Naive thymus-derived CD4-positive, alpha-beta T cell (primary cell): ENCODE measurements at places on chromosomes 16 and 17. TPM values are rescaled to one million over a fixed set of nuclear protein-coding genes. Genes with fewer than 3 reads are reported as not detected.

The PIRT gene
- total RNA-seq = not detected

The WSCD1 gene
- 0.27 TPM for total RNA-seq

The ABHD15 gene
- 17.6 and 17.7 TPM in 2 replicates for total RNA-seq

DNA sequence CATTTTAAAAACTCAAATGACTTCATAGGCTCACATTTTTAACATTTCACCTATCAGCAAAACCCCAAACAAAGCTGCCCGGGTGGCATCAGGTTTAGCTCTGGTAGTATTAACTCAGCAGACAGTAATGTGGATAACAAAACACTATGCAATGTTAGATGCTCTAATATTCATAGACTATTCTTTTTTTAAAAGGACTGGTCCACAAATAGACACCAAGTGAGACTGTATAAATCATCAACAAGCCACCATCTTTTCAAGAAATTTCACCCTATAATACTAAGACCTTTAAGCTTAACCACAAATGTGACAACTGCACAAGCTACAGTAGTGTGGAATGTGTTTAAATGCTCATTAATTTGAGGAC, 20.2 kb downstream of the SNN start:
- no peak for DNase-seq

DNA sequence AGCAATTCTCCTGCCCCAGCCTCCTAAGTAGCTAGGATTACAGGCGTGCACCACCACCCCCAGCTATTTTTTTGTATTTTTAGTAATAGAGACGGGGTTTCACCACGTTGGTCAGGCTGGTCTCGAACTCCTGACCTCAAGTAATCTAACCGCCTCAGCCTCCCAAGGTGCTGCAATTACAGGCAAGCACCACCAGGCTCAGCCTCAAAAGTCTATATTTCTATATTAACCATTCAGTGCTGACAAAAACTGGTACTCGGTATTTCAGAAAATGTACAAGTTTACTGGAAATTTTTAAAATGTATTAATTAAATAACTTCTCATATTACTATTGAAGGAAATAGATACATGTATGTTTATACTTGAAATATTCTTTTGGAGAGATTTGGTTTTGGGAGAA, 1.4 kb upstream of the HEXD start:
- no peak for DNase-seq

DNA sequence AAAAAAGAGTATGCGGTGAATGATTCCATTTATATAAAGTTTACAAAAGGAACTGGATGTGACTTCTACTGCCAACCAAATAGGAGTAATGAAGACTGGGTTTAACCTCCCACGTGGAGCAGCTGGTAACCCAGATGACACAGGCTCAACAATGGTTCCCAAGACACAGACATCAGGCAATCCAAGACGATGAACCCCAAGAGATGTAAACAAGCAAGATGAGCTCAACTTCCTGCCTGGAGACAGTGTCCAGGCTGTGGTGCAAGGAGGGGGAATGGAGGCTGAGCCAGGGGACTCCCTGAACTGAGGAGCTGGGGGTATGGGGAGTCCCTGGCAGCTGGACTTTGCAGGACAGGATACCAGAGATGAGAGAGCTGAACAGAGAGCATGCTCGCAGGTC, 104.7 kb downstream of the LITAF start:
- no peak for DNase-seq

DNA sequence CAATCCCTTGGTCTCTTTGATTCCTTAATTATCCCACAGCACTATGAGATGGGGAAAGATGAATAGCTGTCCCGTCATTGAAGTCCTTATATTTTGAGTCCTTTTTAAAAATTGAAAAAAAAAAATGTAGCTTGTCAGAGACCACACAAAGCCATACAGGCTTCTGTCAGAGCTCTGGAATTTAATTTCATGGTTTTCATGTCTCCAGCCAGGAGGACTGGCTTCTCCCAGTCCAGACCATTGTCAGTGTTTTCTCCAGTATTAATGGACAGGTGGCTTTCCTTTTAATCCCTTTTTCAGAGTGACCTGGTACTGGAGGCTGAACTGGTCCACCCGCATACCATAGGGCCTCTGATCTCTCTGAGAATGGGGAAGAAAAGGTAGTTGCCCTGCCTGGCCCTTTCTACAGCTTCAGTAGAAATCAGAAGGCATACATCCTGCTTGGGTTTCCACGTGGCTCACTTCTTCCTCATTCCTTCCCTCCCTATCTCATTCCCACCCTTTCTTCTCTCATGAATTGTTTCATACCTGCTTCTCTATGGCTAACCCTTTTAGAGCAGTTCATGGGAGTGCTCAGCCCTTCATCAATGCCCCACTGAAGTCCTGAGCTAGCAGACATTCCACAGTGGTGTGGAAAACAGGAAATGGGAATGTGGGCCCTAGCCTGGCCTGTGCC, 29.1 kb downstream of the TRIM16 start:
- DNase-seq = no peak

DNA sequence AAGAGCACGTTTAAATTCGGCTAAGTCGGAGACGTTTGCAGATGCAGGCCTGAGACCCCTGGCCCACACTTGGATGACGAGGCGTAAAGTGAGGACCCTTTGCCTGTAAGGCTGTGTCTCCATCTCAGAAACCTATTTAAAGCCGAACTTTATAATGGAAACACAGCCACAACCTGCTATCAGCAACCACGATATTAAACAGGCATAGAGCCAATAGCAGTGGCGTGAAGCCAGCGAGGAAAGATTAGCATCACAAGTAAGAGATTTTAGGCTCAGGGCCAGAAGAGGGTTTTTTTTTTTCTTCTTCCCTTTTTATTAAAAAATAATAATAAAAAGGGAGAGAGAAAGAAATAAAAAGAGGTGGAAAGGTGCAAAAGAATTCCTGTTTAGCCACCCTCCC, 111.3 kb upstream of the NOL11 start:
- no peak for DNase-seq

DNA sequence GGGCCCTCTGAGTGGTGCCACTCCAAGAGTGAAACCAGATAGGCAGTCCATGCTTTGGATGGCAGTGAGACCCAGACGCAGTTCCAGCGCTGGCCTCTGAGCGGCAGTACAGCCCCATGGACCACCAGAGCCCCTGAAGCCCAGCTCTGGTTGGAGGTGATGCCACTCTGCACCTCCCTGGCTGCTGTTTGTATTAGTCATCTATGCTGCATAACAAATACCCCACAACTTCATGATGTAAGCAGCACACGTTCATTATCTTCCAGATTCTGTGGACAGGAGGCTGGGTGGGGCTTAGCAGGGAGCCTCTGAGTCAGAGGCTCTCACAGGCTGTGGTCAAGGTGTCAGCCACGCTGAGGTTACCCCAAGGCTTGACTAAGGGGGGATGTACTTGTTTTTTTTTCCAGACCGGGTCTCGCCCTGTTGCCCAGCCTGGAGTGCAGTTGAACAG, 5.1 kb upstream of the NME4 start:
- DNase-seq = peak; percentile 71

DNA sequence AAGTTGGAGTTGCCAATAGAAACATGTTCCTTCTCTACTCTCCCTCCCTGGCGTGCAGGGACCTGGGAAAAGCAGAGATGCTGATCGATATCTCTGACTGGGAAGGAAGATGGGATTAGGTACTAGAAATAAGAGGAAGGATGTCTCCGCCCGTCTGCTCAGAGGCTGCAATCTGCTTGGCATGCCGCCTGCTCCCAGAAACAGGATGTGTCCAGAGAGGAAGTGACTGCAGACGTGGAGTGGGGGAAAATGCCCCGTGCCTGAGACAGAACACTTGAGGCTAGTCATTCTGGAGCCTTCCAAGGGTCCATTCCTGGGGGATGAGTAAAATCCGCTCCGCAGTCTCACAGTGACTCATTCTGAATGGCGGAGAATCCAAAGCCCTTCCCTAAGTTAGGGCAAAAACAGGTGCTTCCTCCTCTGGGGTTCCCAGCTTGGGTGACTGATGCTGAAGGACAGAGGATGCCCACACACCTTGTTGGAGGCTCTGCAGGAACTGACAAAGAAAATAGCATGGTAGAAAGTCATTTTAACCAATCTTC, 45.0 kb upstream of the SMURF2 start:
- DNase-seq = no peak
